ENCODE measurements at places on chromosomes 1 and 21. TPM values are rescaled to one million over a fixed set of nuclear protein-coding genes. Genes with fewer than 3 reads are reported as not detected.

Gene NOS1AP
- 11.9 TPM for total RNA-seq

Gene SYCP1
- not detected for total RNA-seq

Gene ARHGEF16
- 12.6 TPM for total RNA-seq

Gene SPRR3
- not detected for total RNA-seq

Gene VHLL
- total RNA-seq: not detected

Gene CFAP107
- total RNA-seq: 5.2 TPM

Gene NBPF6
- total RNA-seq: not detected

Gene FLG
- not detected for total RNA-seq
